SW480 (cell line): ENCODE measurements at places on chromosomes 1 and 21.

DNA sequence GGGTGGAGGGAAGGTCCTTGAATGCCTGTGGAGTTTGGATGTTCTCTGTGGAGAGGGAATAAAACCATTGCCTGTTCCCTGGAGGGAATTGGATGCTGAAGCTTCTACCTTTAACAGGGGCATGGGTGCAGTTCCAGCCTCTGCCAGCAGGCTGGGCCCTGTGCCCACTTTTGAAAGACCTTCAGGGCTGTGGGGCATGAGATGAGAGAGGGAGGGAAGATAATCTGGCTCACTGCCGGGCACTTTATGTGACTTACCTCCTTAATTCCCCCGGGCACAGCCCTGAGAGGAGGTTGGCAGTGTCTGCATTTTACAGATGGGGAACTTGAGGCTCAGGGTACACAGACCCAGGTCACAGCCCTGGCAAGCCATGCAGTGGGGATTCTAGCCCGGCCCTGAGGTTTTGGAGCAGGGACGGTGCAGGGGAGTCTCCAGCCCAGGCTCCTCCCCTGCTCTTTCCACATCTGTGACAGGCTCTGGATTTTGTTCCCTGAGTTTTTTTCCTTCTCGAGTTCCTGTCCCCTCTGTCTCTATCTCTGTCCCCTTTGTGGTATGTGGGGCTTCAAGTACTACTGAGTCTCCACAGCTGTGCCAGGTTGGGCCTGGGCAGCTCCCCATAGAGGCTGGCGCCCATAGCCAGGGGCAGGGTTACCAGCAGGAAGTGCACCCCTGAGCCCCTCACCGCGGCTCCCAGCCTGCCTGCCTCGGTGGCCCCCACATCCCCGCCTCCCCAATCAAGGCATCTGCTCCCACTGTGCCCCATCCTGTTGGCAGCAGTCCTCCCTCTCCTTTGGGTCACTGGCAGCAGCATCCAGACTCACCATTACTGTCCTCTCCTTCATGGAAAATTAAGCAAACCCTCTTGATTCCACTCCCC, 14.0 kb upstream of the THEMIS2 start:
- DNase-seq = peak; percentile 59

DNA sequence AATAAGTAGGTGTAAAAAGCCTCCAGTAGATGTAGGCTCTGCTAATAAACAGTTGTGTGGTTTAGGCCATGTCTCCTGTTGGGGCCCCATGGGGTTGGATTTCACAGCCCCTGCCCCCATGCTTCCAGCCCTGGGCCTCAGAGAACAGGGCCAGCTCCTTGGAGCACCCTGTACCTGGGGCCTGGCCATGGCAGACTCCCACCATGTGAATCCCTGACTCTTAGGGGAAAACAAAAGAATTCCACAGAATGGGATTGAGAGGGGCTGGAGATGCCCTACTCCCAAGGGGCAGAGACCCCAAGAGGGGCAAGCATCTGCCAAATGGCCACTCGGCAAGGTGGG, 11.5 kb downstream of the LRP8 start:
- no peak for DNase-seq

DNA sequence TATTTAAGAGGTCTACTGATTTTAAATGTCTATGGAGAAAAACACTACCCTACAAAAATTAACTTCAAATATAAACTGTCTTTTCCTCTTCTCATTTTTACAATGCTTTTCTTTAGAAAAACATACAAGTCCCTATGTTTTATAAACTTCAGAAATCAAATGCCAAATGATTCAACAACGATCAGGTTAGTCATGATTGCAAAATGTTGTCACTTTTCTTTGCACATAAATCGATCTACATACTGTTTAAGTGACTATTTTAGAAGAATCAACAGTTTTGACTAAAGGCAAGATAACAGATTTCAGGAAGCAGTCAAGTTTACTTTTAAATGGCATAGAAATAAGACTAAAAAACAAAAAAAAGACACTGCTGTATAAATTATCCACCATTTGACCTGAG, 168.7 kb downstream of the GPATCH2 start:
- no peak for DNase-seq

- no peak for DNase-seq
Measured at GRCh38 chr1:105652109-105652508, 1404.4 kb upstream of the PRMT6 start.

DNA sequence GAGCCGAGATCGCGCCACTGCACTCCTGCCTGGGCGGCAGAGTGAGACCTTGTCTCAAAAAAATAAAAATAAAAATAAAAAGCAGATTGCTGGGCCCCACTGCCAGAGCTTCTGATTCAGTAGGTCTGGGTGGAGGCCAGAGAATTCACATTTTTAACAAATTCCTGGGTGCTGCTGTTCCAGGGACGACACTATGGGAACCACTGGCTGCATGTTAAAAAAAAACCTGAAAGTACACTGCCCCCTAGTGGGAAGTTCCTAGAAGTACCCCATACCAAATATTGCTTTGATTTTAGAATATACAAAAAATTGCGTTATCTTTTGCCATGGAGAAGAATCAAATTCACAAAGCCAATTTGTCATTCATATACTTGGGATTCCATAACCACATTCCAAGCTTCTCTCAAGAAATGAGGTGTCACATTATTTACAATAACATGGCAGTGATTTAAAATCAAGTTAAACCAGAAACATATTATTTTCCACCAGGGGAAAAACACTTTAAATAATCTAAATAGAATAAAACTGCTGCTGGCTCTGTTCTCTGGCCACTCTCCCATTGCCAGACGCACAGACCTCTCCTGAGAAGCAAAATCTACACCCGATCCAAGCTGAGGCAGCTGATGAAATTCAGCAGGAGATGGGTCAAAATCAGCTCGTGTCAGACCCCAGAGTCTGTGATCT, 27.4 kb downstream of the SYF2 start:
- peak; percentile 72 for DNase-seq

- no peak for DNase-seq
Measured at GRCh38 chr1:19534281-19534680, 48.9 kb upstream of the CAPZB start.

GRCh38 chr21:38790059-38790458, 15.7 kb upstream of the ETS2 start:
- no peak for DNase-seq

DNA sequence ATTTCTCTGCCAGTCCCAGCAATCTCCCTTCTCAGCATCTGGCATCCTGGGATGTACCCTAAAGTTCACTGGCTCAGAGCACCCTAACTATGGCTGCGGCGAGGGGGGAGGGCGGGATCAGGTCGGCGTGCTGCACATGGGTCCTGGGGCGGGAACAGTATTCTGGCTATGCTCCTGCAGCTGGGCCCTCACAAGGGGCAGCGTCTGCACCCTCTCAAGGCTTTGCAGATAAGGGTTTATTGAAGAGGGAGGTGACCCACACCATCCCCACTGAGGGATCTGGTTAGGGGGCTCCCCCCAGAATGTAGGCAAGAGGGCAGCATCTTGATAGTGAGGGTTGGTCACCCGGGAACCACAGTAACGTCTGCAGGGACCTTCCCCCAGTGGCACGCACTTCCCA, 44.9 kb upstream of the PCBP3 start:
- DNase-seq = no peak

GRCh38 chr1:58983633-58984245, 199.9 kb upstream of the JUN start:
- DNase-seq = no peak

GRCh38 chr1:153626477-153626903, 815 bp downstream of the S100A13 start:
- DNase-seq = no peak

- DNase-seq = no peak
Measured at GRCh38 chr1:55402671-55403464, 187.7 kb upstream of the USP24 start.

- DNase-seq = no peak
Measured at GRCh38 chr1:119981986-119982815, 85.9 kb upstream of the ADAM30 start.

DNA sequence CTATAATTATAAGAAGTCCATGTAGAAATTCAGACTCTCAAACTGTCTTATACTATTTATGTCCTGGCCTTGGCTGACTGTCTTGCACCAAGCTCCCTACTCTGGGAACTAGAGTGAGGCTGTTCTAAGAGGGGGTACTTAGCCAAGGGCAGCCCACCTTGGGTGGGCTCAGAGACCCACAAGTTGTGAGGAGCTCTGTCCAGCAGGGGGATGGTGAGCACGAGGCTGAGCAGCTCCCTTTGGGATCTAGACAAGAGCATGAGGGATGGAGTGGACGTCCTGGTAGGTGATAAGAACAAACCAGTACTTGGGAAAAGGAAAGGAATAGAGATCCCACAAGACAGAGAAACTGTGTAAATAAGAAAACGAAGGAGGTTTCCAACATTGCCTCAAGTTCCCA, 127.1 kb upstream of the SLC44A3 start:
- no peak for DNase-seq

DNA sequence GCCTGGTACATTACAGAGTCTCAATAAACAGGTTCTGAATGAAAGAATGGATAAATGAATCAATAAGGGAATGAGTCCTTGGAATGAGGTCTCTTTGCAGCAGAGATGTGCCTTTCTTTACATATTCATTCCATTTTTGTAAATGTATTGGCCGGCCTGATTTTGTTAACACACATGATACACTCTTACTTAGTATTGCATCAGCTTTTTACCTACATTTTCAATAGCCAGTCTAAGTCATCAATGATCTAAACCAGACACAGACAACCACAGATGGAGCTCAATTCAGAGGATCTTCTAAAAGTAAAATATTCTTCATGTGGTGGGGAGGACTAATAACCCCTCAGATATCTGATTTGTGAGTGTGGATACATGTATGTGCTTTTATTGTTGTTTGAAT, 653.1 kb downstream of the LMO4 start:
- DNase-seq = peak; percentile 3

GRCh38 chr1:81069856-81070255, 730.9 kb upstream of the ADGRL2 start:
- no peak for DNase-seq

DNA sequence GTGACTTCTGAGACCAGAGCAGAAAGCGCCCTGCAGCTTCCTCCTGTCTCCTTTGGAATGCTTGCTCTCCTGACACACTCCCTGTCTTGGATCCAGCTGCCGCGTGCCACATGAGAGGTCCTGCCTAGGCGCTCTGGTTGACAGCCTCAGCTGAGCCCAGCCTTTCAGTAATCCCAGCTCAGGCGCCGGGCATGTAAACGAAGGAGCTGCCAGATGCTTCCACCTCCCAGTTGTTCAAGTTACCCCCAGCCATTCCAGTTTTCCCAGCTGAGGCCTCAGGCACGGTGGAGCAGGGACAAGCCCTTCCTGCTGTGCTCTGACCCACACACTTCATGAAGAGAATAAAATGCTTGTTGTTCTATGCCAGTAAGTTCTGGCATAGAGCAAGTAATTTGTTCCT, 14.3 kb upstream of the CD34 start:
- DNase-seq = no peak

GRCh38 chr1:1394116-1394515, 5.0 kb downstream of the CCNL2 start:
- DNase-seq = no peak

GRCh38 chr1:115437196-115437595, 99.1 kb upstream of the NGF start:
- no peak for DNase-seq

- DNase-seq = no peak
Measured at GRCh38 chr1:232269988-232270387, 359.9 kb downstream of the SIPA1L2 start.

DNA sequence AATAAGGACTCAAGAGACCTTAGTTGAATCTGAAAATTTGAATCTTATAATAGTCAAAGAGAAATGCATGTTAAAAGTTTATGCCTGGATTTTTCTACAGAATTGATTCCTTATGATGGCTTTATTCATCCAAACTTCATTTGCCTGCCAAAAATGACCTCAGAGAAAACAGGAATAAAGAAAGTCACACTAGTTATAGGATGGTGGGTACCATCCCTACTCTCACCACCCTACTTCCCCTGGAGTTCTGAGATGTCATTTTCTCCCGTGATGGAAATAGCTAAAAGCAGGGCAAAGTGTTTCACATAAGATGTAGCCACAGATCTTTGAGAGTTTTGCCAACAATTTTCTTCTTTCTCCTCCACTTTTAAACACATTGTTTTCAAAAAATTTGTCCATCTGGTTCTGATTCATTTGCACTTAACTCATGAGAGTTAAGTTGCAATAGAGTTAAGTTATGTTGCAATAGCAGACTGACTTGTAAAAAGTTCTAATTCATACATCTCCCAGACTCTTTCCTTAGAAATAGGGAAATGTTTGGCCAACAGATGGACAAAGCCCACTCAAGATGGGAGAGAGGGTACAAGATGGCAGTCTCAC, 384.6 kb downstream of the PLPP3 start:
- DNase-seq = no peak

DNA sequence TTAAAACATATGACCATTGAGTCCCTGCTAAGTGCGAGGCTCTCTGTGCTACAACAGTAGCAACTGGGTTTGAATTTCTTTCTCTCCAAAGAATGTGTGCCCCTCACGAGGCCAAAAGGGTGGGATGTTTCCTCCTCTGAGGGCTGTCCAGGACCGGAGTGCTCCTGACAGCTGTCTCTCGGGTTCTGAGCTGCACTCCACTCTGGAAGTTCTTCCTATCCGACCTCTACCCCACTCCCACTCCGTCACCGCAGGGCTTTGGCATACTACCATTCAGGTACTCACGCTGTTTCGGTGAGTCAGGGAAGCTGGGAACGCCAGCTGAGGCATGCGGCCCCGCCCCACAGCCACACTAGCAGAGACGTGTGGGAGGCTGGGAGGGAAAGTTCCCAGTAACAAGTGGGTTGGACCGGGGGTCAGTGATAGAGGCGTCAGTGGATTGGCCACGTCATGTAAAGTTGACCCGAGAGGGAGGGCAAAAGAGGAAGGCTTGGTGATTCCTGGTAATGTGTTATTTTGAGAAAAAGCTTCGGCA, 705 bp upstream of the SLC50A1 start:
- peak; percentile 96 for DNase-seq
